ENCODE measurements at places on chromosomes 16 and 17.

DNA sequence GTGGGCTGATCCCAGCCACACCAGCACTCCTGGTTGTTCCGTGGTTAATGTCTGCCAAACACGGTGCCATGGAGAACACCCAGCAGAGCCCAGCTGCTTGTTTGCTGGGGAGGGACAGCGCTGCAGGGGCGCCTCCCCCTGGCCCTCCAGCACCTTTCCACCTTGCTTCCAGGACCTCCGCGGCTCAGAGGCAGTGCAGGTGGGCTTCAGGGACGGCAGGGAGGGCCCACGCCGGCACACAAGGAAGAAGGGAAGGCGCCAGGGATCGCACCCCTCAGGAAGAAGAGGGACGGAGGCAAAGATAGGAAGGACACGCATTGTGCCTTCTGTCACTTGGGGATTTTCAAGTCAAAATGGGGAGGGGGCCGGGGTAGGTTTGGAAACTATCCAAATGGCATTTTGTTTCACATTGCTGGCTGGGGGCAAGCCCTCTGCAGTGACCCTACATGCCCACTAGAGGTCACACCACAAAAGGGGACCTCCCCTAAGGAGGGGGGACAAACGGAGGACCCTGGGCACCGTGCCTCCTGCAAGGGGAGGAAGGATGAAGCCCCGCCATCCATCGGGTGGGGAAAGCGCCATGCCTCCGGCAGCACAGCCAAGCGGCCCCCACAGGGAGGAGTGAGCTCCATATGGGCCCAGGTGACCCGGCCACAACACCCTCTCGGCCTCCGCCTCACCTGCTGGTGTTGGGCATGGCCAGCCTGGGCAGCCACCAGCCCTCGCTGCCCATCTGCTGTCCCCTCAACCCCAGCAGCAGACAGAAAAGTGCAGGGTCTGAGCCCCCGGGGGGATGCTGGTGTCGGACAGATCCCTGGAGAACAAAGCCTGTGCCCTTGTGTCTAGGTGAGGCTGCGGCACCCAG lies 7.5 kb upstream of the C16orf95 start:
- no peak for DNase-seq

DNA sequence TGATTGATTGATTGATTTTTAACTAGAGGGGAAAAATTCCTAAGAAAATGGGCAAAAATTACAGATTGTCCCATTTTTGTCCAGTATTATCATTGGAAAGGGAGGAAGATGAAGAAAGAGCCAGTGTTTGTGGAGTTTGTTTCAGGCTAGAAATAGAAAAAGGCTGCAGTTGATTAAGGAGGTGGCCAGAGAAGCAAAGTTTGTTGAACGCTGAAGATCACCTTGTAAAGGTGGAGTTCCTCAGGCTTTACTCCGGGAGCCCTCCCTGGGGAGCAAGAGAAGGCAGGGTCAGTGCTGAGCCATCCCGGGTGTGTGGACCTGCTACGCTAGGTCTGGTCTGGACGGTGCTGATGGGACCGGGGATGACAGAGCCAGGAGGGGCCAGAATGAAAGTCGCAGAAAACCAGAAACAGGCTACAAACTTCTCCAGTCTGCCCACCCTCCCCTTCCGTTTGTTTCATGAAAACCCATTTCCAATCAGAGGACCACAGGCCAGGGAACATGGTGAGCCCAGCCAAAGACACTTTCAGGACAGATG lies 222.6 kb upstream of the FOXF1 start:
- DNase-seq, result no peak

GRCh38 chr17:4558347-4558971 lies 1.9 kb downstream of the GGT6 start:
- no peak for DNase-seq

GRCh38 chr17:3979290-3979611 lies 15.0 kb upstream of the ATP2A3 start:
- no peak for DNase-seq

DNA sequence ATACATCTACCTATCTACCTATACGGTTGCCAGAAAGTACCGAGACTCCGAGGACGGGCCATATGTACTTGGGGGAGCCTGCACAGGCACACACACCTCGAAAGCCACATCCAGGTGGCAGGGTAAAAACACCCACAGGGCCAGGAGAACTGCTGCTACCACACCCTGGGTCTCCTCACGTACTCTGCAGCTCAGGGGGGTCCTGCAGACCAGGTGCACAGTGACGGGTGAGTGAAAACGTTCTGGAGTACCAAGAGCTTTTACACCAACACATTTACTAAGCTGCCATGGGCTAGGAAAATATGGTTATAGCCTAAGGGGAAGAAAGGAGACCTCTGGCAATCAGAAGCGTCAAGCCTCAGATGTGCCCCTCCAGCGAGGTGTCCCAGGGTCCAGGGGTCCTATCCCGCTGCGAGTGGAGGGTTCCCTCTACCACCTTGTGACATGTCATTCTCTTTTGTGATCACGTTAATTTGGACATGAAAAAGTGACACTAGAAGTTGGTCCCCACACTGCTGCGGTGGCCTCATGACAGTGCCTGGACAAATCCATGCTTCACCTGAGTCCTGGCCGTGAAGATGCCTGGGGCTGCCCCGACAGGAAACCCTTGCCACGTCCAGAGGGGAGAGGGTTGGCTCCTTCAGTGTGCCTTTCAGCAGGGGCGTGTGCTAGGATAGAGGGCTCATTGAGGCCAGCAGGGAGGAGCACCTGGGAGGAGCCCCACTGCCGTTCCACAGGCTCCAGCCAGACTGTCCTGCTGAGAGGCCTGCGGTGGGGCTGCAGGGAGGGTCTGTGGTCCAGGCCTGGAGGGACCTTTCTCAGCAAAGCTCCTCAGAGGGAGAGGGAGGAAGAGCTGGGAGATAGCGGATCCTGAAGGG lies 1.8 kb downstream of the CANT1 start:
- DNase-seq, result no peak

DNA sequence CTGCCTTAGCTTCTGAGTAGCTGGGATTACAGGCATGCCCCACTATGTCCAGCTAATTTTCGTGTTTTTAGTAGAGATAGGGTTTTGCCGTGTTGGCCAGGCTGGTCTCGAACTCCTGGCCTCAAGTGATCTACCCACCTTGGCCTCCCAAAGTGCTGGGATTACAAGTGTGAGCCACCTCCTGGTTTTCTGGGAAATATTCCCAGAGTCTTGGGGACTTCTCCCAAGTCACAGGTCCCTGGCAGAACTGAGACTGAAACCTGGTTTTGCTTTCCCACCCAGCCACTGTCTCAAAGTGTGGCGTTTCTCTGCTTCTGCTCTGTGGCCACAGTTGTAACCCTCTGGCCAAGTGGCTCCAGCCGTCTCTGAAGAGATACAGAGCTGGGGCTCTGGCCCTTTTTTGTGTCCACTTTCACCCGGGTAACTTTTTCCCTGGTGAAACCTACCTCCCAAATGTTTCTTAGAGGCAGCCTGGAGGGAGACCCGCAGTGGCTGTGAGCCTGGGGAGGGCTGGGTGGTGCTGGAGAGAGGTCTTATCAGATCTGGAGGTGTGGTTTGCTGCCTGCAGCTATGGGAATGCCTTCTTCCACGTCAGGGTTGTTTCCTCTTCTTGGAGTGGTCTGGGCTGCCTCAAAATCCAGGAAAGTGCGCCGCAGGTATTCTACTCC lies 5.1 kb downstream of the KSR1 start:
- no peak for DNase-seq

- DNase-seq, result no peak
Measured at GRCh38 chr16:5502944-5503343, 405.3 kb upstream of the EEF2KMT start.

DNA sequence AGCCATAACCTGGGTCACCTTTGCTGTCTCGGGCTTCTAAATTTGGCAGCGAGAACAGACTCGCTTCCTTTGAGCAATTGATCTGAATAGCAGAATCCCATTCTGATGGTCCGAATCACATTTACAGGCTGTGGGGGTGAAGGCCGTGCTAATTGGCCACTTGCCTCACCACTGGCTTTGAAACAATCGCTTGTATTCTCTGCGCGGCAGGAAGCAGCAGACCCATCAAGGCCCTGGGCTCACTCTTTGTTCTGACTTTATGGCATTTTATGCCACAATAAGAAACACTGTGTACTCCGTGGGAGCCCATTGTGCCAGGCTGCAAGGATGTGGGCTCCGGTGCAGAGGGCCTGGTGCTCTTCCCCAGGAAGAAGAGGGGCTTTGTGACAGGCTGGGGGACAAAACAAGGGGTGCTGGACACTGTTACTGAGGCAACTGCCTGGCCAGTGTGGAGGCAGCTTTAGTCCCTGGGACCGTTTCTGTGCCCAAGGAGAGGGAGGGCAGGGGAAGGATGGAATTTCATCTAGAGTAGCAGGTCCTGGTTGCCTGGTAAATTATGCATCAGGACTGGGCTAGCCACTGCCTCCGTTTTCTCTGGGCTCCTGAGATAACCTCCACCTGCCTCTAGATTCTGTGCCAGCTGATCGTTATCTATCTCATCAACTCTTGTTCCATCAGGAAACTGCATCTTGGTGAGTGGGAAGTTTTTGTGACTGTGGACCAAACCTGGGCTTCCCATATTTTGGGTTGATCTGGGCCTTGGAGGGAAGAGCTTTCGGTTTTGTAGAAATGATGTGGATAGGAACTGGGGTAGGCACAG lies 78.5 kb downstream of the MRC2 start:
- no peak for DNase-seq

GRCh38 chr16:9099131-9099625 lies 7.7 kb downstream of the HAPSTR1 start:
- DNase-seq, result no peak

DNA sequence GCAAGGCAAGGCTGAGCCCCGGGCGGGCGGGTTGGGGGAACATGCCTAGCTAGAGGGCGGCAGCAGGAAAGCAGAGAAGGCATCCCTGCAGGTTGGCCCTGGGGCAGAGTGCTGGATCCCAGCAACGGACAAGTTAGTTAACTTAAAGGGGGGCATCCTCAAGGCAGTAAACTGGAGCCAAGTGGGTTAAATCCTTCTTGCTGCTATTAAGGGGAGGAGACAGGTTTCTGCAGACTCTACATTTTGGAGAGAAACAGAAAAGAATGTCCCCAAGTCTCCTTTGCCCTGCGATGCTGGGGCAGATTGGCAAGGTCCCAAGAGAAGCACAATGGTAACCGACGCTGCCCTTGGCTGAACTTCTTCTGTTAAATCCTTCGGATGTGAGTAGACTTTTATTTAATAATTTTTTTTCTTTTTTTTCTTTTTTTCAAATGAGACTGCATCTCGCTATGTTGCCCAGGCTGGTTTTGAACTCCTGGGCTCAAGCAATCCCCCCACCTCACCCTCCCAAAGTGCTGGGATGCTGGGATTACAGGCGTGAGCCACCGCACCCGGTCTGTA lies 14.0 kb downstream of the ATP5PD start:
- no peak for DNase-seq

DNA sequence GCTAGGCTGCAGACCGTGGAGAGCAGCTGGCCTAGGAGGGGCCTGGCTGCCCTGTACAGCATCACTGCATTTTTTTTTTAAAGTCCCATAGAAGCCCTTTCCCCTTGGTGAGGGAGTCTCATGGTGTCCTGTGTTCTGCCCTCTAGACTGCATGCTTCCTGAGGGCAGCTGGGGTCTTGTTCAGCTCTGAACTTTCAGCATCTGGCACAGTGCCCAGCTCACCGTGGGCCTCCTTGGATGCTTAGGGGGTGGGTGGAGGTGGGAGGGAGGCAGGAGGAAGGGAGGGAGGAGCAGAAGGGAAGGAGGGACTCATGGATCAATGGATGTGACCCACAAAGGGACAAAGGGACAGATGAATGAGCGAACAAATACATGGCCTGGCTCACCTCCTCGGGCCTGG lies 63.4 kb upstream of the TMEM97 start:
- no peak for DNase-seq

- no peak for DNase-seq
Measured at GRCh38 chr16:638034-638543, 2.0 kb upstream of the METTL26 start.

GRCh38 chr17:83014940-83015910 lies 64.2 kb upstream of the METRNL start:
- DNase-seq, result no peak

- peak; percentile 82 for DNase-seq
Measured at GRCh38 chr17:42783062-42783790, 2.8 kb downstream of the WNK4 start.

GRCh38 chr17:1870592-1870991 lies 40.8 kb downstream of the RPA1 start:
- no peak for DNase-seq

GRCh38 chr16:76654088-76654820 lies 377.1 kb downstream of the CNTNAP4 start:
- no peak for DNase-seq

DNA sequence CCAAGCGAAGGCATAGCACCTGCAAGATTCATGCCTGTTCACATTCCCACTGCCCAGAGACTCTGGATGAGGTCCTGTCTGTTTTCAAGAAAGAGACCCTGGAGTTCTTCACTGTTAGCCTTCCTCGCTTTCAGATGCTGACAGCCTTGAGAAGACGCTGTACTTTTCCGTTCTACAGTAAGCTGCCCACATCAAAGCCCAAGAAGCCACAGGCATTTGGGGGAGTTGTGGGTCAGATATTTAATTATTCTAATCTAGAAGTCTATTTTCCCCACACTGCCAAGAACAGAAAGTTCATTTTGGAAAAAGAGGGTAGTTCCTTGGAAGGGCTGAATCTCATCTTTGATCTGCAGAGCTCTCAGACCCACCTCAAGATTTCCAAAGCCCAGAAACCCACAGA lies 127.9 kb downstream of the AXIN2 start:
- no peak for DNase-seq

- no peak for DNase-seq
Measured at GRCh38 chr16:89257757-89258465, 40.4 kb downstream of the ZNF778 start.

GRCh38 chr16:65532258-65532657 lies 410.4 kb upstream of the CDH11 start:
- no peak for DNase-seq

DNA sequence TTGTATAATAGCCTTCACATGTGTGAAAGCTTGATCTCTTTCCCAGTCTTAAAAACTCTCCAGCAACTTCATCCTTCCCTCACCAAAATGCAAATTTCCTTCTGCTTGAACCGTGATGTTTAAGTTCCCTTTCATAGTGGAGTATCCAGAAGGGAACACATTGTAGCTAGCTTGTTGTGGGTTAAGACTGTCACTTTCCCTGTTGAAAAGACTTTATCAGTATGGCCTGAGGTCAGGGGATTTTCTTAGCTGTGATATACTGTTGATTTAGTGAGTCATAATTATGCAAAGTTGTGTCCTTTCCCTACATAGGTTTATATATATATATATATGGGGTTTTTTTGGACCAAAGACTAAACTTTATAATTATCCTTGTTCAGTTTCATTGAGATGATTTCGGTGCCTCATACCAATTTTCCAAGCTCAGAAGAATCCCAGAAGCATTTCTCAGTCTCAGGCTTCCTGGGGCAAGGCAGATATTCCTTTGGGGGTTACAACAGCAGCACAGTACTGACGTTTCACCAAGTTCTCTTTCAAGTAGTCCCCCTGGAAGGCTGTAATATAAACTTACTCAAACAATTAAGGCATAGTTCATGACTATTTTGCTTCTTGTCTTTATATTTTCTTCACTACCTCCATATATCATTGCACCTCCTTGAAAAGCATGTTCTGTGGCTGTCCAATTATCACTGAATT lies 35.7 kb downstream of the ESRP2 start:
- no peak for DNase-seq

- DNase-seq, result no peak
Measured at GRCh38 chr16:75197522-75198134, 9.3 kb downstream of the CTRB2 start.

- DNase-seq, result no peak
Measured at GRCh38 chr16:78705694-78706093, 606.2 kb downstream of the WWOX start.

GRCh38 chr16:70381604-70382342 lies 35.1 kb downstream of the DDX19A start:
- no peak for DNase-seq

- DNase-seq, result no peak
Measured at GRCh38 chr16:49749816-49750215, 106.1 kb downstream of the ZNF423 start.
